Motor neuron (in vitro differentiated cells): ENCODE measurements at places on chromosomes 4 and X.

GRCh38 chrX:16202943-16203342 lies 35.7 kb downstream of the MAGEB17 start:
- no peak for ATAC-seq

DNA sequence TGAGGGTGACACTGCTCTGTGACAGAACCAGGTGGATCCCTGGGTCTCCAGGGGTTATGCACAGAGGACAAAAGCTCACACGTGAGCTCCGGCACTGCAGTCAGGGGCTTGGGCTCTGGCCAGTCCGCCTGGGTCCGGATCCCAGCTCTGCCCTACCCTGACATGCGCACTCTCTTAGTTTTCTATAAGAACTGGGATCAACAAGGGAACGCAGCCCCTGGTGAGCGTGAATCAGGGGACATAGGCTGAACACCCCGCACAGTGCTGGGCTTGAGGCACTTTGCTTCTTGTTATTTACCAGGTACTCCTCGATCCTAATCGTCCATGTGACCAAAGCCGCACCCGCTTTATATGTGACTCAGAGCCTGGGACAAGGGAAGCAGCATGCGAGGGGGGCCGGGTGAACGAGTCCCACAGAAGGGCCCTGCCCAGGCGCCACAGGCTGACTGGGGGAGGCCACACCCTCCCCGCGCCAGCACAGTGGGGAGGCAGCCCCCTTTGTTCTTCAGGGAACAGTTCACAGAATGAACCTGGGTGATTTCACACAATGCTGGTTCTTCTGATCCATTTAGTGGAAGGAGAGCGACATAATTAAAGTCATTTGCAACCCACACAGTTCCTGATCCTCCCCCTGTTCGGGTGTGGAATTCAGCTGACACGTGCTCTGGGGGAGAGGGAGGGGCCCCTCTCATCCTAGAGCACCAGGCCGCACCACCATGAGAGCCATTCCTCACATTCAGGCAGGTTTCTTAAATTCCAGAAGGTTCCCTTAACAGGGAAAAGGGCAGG lies 55.5 kb downstream of the WFS1 start:
- peak; percentile 56 for ATAC-seq

- no peak for ATAC-seq
Measured at GRCh38 chr4:150141756-150142155, 63.5 kb downstream of the DCLK2 start.

- no peak for ATAC-seq
Measured at GRCh38 chr4:142169216-142169615, 532.8 kb downstream of the IL15 start.

GRCh38 chr4:60952921-60953320 lies 247.2 kb upstream of the ADGRL3 start:
- ATAC-seq: no peak

DNA sequence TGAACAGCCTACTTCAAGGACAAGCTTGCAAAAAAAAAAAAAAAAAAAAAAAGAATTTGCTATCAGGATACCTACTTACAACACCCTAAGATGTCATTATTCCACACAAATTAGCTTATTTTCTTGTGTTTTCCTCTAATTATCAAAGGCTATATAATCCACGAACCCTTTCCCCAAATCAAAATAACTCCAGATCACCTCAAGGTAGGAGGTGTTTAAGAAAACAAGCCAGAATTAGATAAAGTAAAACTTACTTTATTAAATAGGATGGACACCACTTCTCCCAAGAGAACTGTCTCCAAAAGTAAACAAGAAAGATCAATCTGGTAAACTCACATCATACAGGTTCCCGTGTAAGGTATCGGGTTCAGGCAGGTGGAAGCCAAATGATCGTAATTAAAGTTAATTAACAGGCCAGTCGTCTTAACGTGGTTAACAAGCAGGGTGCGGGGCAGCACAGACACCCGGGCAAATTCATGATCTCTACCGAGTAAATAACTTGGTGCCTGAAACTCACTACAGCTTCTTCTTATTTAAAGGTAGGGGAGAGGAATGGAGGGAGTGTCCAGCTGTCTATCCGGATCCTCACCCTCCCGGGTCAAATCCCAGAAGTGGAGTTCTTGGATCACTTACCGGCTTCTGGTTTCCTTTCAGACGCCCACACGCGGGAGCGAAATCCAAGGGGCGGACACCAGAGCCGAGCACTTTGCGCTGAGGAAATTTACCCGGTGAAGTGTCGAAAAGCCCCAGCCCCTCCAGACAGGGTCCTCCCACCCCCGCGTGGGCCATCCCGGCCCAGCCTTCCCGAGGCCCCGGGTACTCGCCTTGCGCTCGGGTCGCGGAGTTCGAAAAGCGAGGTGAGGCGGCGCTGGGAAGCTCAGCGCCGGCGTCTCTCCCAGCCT lies 708 bp downstream of the ARAP2 start:
- peak; percentile 74 for ATAC-seq

DNA sequence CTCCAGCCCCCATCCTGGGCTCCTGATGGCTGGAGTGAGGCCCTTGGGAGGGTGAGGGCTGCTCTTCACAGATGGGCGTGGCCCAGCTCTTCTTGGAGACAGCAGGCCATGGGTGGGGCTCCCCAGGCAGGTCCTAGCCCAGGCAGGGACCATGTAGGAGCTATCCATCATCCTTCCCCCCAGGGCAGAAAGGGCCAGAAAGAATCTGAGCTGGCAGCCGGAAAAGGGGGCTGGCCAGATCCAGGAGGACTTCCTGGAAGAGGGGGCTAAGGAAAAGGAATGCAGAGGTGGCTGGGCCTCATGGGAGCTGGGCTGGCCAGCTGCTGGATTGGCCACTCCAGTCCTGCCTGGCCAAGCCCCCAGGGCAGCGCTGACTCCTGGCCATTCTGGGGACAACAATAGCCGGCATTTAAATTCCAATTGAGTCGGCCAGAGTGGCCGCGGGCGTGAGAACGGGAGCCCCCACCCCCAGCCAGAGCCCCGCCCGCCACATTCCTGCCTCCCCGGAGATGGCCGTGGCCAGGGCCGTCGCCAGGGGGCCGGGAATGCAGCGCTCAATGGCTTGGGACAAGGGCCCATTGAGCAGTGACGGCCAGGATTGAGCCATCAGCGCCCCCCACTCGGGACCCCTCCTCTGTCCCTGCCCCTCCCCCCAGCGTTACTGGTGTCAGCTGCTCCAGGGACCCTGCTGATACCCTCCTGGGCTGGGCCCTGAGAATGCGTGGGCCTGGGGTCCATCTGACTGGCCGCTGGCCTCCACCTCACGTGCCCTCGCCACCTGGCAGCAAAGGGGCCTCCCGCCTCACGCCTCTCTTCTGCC lies 15.1 kb upstream of the FGFR3 start:
- peak; percentile 80 for ATAC-seq

DNA sequence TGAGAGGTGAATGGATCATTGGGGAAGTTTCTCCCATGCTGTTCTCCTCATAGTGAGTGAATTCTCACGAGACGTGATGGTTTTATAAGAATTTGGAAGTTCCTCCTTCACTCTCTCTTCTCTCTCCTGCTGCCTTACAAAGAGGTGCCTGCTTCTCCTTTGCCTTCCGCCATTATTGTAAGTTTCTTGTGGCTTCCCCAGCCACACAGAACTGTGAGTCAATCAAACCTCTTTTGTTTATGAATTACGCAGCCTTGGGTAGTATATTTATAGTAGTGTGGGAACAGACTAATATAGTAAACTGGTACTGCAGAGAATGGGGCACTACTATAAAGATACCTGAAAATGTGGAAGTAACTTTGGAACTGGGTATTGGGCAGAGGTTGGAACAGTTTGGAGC lies 7.8 kb upstream of the CTAG2 start:
- ATAC-seq: no peak

- ATAC-seq: no peak
Measured at GRCh38 chr4:30959781-30960485, 239.8 kb downstream of the PCDH7 start.

- ATAC-seq: peak; percentile 64
Measured at GRCh38 chr4:102564399-102565059, 63.4 kb downstream of the NFKB1 start.

- ATAC-seq: no peak
Measured at GRCh38 chr4:74420863-74421262, 24.1 kb upstream of the AREG start.

GRCh38 chrX:23930894-23931604 lies 23.2 kb downstream of the CXorf58 start:
- ATAC-seq: peak; percentile 54

DNA sequence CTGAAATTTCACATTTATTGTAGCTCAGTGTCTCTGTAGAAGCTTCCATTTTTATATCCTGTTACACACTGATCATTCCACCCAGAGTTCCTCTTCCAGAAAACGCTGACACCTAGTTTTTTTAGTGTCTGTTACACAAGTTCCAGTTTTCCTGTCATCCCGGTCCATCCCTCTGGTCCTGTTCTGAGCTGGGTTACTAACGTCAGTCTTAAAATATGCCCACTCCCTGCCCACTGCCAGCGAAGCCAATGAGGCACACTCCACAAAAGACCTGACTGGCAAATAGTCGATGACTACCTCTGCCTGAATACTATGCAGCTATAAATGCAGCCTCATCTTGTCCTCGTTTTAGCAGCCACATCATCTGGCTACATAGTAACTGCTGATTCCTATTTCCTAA lies 30.9 kb upstream of the DDX3X start:
- no peak for ATAC-seq

DNA sequence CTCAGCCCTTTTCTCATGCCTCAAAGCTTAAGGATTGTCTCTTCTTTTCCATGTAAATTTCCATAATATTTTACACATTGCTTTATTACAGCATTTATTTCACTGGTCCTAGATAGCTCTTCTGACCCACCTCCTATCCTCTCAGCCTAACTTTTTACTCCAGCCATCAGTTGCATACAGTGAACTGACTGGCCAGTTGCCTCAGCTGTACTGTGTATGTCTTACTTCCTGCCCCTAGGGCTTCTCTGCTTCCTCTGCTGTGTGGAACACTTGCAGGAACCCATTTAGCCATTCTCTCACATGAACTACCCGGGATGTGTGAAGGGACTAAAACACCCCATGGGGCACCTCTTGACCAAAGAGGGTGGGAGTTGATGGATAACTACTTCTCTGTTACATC lies 18.0 kb downstream of the C4orf33 start:
- ATAC-seq: no peak

GRCh38 chrX:45198706-45199105 lies 2.0 kb downstream of the DIPK2B start:
- ATAC-seq: no peak

DNA sequence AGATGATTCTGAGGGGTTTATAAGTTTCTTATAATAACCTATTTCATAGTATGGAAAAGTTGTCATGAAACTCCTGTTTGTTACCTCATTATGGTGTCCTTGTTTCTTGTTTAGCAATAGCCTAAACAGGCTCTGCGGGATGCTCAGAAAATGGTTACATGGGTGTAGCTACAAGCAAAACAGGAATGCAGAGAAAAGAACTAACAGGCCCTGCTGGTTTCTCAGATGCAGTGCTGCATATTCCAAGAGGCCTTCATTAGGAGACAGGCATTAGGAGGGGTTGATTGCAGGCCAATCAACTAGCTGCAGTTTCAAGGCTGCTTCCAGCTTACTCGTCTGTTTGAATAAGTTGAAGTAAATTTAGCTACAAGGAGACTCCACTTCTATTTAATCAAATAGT lies 37.6 kb upstream of the HPGD start:
- ATAC-seq: no peak

- no peak for ATAC-seq
Measured at GRCh38 chr4:158613046-158613445, 58.6 kb downstream of the C4orf46 start.

DNA sequence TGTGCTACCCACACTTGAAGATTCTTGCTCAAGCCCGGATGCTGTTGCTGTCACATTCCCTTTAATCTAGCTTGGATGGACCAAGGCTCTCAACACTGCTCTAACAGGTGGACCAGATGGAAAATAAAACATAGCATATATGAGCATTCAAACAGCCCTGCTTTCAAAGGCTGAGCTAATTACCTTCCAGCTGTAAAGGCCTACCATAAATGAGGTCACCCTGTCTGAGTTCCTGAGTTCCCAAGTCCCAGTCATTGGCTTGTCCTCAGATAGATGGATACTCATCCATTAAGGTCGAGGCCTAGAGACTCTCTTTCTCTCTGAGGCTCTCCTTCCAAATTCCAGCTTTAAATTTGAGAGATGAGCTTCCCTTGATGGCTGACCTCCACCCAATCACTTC lies 147.5 kb downstream of the STOX2 start:
- no peak for ATAC-seq

GRCh38 chr4:122914292-122914904 lies 8.0 kb downstream of the NUDT6 start:
- peak; percentile 82 for ATAC-seq

DNA sequence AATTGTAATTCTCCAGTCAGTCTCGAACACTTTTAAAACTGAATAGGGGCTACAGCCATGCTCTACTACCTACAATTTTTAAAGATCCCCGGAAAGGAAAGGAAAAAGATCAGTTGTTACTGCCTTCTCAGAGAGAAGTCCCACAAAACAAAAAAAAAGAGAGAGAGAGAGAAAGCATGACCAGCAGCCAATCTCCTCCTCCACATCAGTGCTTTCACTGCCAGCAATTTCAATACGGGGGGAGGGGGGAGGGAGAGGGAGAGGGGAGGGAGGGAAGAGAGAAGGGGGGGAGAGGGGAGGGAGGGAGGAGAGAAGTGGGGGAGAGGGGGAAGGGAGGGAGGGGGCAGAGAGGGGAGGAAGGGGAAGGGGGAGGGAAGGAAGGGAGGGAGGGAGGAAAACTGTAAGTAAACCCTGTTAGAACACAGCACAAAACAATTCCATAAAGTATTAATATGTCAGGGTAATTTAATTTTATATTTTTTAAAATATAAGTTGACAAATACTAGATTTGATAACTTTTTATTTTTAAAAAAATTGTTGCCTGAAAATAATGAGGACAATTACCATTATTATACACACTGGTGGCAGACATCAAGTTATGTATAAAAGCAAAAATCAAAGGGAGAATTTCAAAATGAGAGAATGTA lies 108.0 kb downstream of the LRBA start:
- ATAC-seq: no peak

GRCh38 chr4:16202598-16202997 lies 23.7 kb downstream of the TAPT1 start:
- ATAC-seq: no peak

GRCh38 chr4:189502841-189503435 lies 437.7 kb upstream of the FRG1 start:
- peak; percentile 51 for ATAC-seq

GRCh38 chr4:111405989-111406388 lies 739.3 kb upstream of the FAM241A start:
- no peak for ATAC-seq
